ENCODE measurements at places on chromosomes 3 and 15.

- no peak for DNase-seq
Measured at GRCh38 chr3:20837676-20838302, 651.8 kb upstream of the SGO1 start.

GRCh38 chr3:72582211-72582878 lies 265.9 kb downstream of the SHQ1 start:
- no peak for DNase-seq

- DNase-seq = no peak
Measured at GRCh38 chr3:184156522-184156955, 1.4 kb downstream of the DVL3 start.

DNA sequence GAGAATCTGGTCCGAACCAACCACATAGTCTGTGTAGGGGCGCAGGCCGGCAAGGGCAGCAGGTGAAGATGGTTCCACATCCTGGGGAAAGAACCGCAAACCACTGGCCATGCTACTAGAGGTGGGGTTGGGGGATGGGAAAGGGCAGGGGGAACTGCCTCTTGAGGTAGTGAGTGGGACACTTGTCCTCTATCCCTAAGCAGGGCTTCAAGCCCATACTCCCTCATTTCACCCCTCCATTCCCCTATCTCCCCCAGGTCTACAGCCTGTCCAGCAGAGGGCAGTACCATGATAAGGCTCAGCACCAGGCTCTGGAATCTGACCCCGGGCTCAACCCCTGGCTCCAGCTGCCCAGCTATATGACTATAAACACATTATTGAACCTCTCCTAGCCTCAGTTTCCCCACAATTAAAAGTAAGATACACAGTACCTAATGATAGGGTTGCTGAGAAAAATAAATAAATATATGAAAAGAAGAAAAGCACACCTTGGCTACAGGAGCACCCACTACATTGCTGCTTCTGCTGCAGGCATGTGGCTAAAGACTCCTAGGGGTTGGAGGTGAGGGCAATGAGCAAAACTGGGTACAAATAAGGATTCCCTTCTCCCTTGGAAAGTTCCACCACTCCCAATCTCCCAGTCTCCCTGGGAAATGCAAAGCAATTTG lies 6.3 kb downstream of the GORASP1 start:
- DNase-seq = peak; percentile 63

DNA sequence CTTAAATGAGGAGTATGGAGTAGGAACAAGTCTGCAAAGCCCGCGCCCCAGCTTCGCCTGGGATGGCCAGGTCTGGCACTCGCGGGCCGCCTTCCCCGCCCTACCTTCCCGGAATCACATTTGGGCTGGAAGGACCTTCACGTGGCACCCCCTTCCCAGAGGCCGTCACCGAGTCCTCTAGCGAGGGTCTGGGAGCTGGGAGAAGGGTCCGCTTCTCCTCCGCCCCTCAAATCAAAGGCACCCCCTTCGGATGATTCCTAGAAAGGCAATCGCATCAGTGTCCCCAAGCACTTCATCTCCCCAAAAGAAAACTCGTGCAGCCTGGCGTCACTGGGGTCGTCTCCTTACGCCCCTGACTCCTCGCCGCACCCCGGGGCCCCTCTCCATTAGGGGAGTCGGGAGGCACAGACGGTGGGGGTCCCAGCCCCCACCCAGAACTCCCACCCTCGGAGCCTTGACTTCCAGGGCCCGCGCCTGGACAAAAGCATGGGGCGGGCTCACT lies 380 bp downstream of the MYLK start:
- no peak for DNase-seq

DNA sequence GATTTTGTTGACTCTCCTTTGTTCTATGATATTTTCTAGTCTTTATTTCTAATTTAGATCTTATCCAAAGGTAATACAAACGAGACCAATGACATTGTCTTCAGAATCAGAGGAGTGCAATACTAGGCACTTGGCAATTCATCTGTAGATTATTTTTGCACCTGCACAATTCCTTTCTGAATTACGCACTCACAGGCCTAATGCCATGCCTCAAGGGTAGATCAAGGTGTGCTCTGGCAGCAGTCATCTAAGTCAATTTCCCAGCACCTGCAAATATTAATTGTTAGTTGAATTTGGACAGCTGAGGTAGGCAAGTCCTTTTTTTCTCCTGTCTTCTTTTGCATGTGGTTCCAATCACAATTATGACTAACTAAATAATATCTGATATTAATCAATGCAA lies 653.2 kb downstream of the ROBO2 start:
- no peak for DNase-seq

- no peak for DNase-seq
Measured at GRCh38 chr3:151216641-151217607, 13.9 kb upstream of the GPR171 start.

- peak; percentile 44 for DNase-seq
Measured at GRCh38 chr3:38139191-38139590, 730 bp downstream of the MYD88 start.

Measured in AML-193 (cell line).